Karpas-422 (cell line): ENCODE measurements at places on chromosomes 6 and 20. TPM values are rescaled to one million over a fixed set of nuclear protein-coding genes. Genes with fewer than 3 reads are reported as not detected.

DNA sequence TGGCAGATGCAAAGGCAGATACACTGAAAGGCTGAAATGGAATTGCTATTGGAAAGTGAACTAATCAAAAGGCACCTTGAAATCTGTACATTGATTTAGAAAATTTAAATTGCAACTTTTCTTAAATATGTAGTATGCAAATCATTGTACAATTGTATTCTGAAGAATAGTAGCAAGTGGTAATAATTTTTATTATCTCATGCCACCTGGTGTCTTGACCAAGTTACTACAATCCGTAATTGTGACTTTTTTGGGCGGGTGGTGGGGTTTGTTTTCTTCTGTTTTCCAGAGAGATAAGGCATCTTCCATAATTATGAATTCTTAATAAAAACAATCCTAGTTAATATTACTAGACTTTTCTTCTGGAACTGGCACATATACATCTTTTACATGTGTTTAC lies 12.5 kb upstream of the BCKDHB start:
- peak; percentile 71 for DNase-seq

GRCh38 chr20:24436160-24436559 lies 33.3 kb upstream of the SYNDIG1 start:
- DNase-seq, result no peak

- DNase-seq, result peak; percentile 66
Measured at GRCh38 chr6:24775520-24776058, 852 bp downstream of the GMNN start.

DNA sequence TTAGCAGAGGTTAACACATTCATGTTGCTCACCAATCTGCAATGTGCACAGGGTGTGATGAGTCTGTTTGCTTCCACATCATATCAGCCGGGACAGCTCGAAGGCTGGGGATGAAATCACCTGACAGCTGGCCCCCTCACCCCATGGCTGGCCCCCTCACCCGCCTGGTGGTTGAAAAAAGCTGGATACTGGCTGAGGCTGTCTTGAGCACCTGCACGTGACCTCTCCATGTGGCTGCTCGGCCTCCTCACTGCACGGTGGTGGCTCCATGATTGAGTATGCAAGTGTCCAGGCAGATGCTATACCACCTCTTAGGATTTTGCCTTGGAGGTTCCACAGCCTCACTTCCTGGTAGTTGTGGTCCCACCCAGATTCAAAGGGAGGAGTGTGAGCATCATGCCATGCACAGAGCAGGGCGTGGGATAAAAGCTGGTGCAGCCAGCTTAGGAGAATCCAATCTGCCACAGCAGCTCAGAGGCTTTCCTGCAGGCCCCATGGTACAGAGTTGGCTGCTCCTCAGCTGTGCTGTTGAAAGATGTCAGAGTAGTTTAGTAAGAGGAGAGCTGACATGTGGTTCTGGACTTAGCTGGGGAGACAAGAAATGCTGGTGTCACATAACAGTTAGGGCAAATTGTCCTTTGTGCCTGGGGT lies 29.6 kb upstream of the SYNDIG1 start:
- no peak for DNase-seq

GRCh38 chr6:148799647-148800046 lies 52.8 kb downstream of the UST start:
- peak; percentile 48 for DNase-seq

DNA sequence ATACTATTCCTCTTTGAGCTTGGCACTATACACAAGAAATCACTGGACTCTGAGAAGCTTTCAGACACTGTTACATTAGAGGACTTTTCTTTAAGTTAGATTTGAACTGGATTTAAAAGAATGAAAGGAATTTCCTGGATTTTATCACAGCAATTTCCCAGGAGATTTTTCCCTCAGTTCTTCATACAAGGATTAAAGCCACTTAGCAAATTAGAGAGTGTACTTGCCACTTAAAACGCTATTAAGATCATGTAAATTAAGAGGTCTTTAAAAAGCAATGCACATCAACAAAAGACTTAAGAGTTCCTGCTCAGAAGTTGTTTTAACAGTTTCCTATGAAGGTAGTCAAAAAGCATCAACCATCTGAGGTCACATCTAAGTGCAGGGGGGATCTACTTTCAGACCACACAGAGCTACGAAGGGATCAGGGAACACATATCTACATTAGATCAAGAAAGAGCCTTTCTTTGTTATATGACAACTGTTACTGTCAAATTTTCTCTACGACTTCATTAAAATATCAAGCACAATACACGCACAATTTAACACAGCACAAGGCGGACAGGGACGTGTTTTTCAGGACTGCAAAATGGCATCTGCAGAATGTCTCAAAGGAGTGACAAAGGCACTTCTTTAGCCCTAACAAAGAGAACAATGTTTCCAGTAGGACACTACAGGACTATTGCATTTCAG lies 65.8 kb downstream of the EPB41L2 start:
- no peak for DNase-seq

The MBOAT1 gene
- not detected in 2 replicates for total RNA-seq
